ENCODE measurements at places on chromosomes 6 and 20. TPM values are rescaled to one million over a fixed set of nuclear protein-coding genes. Genes with fewer than 3 reads are reported as not detected.

- DNase-seq: no peak
- H3K27me3 ChIP-seq: no peaks in the 10 kb centered on the region
- no peak overlapping the region for H3K27ac ChIP-seq
- no peak overlapping the region for H3K4me3 ChIP-seq
- H3K36me3 ChIP-seq: no peaks in the 10 kb centered on the region
These were observed 158.4 kb upstream of the SIM1 start for GRCh38 chr6:100622907-100623692.

PTK7 gene
- total RNA-seq: 3.5 TPM

PAK5 gene
- not detected for total RNA-seq

COL9A1 gene
- not detected for total RNA-seq

DNA sequence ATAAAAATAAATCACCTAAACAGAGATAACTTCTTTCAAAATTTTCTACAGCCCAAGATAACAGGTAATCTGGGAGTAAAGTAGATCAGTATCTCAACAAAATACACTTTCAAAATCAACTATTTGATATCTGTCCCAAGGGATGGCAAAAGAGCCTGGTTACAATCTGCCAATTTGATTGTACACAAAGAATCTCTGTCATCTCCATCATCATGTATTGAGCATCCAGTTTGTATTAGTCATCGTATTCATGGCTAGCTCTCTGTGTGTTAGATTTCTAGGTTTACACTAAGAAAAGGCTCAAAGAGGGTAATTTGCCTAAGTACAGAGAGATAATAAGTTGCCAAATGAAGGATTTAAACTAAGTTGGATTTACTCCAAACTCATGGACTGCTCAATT, 329.0 kb upstream of the NRSN1 start:
- H3K36me3 ChIP-seq: no peaks in the 10 kb centered on the region
- no peak for DNase-seq
- no peaks in the 10 kb centered on the region for H3K27me3 ChIP-seq
- no peak overlapping the region for H3K27ac ChIP-seq
- H3K4me1 ChIP-seq: no peaks in the 10 kb centered on the region
- H3K4me3 ChIP-seq: no peak overlapping the region

GRCh38 chr6:43310624-43311023, 2.0 kb upstream of the CRIP3 start:
- H3K4me3 ChIP-seq: no peak overlapping the region
- DNase-seq: no peak
- peaks cover 8% of the 10 kb centered on the region for H3K4me1 ChIP-seq
- H3K27me3 ChIP-seq: no peaks in the 10 kb centered on the region
- no peak overlapping the region for H3K27ac ChIP-seq
- H3K36me3 ChIP-seq: no peaks in the 10 kb centered on the region

- peak overlapping the region; percentile 73 for H3K4me3 ChIP-seq
- no peaks in the 10 kb centered on the region for H3K27me3 ChIP-seq
- H3K36me3 ChIP-seq: no peaks in the 10 kb centered on the region
- H3K4me1 ChIP-seq: peaks cover 48% of the 10 kb centered on the region
These were observed 7.1 kb downstream of the HSPA1B start for GRCh38 chr6:31834367-31835250.

DNA sequence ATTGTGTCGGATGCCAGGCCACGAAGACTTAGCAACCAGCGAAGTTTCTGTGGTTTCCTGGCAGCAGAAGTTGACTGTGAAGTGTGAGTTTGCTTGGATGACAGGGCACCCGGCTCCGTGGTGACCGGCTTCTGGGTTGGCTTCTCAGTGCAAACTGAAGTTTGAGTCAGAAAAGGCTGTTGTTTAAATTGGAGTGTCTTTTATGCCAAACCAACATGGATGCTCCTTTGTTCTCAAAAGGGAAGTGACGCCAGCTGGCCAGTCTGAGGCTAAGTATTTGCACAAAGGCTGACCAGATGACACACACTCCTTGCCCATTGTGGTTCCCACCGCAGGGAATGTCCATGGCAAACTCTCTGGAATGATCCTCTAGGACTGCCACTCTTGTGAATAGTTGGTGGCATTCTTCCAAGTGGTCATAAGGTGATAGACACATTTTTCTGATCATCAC, 164.8 kb upstream of the QKI start:
- H3K4me3 ChIP-seq: no peak overlapping the region
- no peaks in the 10 kb centered on the region for H3K27me3 ChIP-seq
- H3K27ac ChIP-seq: no peak overlapping the region
